NCI-H1105 treated with DMSO at 0.1 percent for 48 hours (cell line): ENCODE measurements at places on chromosomes 3 and 15.

DNA sequence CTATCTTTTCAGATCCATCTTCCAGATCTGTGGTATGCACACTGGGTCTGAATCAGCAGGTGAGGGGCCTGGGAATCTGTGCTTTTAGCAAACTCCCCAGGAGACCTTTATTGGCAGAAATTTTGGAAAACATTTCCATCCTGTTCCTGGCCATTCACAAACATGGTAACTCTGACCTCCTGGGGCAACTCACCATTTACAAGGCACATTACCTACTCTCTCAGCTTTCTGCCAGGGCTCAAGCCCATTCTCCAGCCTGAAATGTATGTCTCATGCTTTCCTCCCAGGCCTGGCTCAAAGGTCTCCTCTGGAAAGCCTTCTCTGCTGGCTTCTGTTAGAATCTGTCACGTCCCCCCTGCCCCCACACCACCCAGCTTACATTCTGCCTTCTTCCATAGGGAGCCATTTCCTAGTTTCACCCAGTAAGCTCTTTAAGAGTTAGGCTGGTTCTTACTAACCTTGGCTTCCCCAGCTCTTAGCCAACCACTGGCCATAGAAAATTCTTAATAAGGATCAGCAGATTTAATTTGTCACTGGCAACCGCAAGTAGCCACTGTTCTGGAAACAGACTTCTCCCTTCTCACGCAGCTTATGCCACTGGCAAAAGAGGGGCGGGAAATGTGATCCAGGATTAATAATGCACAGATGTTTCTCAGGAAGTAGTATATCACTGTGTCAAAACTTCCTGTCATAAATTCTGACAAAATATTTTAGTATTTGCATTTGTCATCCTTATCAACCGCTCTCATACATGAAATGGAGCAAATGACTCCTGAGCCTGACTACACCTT is 55.0 kb downstream of the RORA start:
- no peak for DNase-seq

GRCh38 chr3:9180764-9181117 is 68.7 kb downstream of the SRGAP3 start:
- DNase-seq, result no peak

- no peak for DNase-seq
These were observed 9.1 kb upstream of the ARHGEF3 start for GRCh38 chr3:56810577-56811545.

- no peak for DNase-seq
These were observed 22.0 kb downstream of the CMSS1 start for GRCh38 chr3:99839613-99840012.
